ENCODE measurements at places on chromosomes 13 and 19.

- DNase-seq, result no peak
These were observed 146.6 kb downstream of the RNF17 start for GRCh38 chr13:24910502-24911132.

- DNase-seq, result no peak
These were observed 15.8 kb downstream of the FUT6 start for GRCh38 chr19:5823579-5824281.

DNA sequence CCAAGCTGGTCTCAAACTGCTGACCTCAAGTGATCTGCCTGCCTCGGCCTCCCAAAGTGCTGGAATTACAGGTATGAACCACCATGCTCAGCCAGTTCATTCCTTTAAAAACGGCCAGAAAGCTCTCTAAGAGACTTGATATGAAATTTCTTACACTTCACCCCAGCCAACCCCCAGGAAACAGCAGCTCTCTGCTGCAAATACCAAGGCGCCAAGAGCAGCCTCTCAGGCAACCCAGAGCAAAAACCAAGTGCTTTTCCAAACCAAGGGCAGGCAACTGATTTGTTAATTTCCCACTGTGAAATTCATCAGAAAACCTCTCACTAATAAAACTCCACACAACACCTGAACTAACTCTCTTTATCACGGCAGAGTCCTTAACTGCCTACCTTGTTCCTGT, 44.9 kb downstream of the LATS2 start:
- no peak for DNase-seq

- DNase-seq, result no peak
These were observed 37.5 kb upstream of the C19orf12 start for GRCh38 chr19:29752450-29753025.

DNA sequence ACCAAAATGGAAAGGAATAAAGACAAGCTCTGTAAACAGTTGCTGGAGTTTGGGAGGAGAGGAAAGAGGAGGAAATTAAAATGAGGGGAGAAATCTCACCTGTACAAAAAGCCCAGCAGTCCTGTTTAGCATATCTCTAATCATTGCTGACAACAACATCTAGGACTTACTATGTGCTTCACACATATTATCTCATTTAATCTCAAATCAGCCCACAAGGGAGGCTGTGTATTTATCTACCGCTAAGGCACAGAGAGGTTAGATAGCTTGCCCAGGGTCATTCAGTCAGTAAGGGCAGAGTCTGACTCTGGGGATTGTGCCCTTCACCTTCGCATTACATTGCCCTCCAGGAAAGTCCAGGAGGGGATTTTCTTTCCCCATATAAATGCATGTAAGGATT, 233.3 kb downstream of the DLEU7 start:
- no peak for DNase-seq

GRCh38 chr13:33611121-33611805, 206.7 kb upstream of the RFC3 start:
- DNase-seq, result peak; percentile 89

GRCh38 chr13:48275507-48275906, 28.0 kb upstream of the RB1 start:
- no peak for DNase-seq

DNA sequence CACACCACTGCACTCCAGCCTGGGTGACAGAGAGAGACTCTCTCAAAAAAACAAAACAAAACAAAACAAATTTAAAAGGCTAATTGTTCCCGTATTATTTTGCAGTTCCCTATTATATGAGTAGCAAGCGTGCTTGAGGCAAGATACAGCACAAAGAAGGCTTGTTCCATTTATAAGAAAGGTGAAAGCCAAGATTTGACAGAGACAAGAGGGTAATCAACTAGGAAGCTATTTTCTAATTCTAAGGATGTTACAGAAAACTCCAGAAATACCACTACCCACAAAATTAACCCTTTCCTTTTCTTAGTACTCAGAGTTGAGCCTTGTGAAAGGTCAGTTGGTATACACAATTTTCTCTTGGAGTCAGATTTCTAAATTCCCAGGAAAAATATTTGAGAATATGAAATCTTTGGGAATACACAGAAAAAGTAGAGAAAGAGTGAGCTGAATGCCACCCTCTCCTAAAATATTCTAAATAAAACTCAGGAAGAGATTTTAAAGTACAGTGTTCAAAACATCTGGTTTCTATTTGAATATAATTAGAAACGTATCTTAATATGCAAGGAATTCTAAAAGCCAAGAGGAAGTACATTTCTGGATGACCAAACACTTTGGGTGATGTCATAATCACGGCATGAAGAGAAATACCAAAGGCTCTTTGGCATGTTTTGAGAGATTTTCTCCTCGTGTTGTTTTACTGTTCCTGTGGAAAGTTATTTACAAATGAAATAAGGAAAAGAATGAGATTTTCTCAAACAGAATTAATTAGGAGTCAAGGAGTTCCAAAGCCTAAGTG, 63.0 kb upstream of the FLT1 start:
- no peak for DNase-seq

- no peak for DNase-seq
These were observed 6.5 kb upstream of the CIRBP start for GRCh38 chr19:1262623-1263123.

DNA sequence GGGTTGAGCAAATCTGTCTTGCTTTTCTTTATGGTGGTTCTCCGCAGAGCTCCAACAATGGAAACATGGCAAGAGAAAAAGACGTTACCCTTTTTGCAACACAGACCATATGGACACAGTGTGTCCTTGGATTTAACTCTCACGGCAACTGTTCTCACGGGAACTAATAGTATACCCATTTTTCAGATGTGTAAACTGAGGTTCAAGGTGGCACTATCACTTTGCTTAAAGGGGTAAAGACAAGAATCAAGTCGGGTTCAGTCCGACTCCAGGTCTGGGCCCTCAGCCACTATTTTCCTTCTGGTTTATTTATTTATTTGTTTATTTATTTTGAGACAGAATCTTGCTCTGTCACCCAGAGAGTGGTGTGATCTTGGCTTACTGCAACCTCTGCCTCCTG, 176.0 kb downstream of the CACNA1A start:
- DNase-seq, result no peak

DNA sequence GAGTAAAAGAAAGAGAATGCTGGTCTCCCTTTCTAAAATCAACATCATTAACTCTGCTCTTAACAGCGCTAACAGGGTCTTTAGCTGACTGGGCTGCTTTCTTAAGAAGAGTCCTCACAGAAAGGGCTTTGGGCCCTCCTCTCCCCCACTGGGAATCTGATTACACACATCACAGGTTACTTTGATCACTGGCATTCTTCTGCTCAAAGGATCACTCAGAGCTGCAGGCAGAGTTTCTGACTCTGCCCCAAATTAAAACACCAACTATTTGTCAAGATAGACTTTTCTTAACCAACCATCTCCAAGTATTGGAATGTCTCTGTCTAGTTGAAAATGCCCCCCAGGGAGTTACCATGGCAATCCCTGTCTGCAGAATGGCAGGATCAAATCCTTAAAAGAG, 31.1 kb upstream of the SIAH3 start:
- DNase-seq, result no peak
